ENCODE measurements at places on chromosomes 2 and 18. TPM values are rescaled to one million over a fixed set of nuclear protein-coding genes. Genes with fewer than 3 reads are reported as not detected.

CRACDL gene
- not detected for total RNA-seq

ST6GAL2 gene
- 1.6 TPM for total RNA-seq

DNA sequence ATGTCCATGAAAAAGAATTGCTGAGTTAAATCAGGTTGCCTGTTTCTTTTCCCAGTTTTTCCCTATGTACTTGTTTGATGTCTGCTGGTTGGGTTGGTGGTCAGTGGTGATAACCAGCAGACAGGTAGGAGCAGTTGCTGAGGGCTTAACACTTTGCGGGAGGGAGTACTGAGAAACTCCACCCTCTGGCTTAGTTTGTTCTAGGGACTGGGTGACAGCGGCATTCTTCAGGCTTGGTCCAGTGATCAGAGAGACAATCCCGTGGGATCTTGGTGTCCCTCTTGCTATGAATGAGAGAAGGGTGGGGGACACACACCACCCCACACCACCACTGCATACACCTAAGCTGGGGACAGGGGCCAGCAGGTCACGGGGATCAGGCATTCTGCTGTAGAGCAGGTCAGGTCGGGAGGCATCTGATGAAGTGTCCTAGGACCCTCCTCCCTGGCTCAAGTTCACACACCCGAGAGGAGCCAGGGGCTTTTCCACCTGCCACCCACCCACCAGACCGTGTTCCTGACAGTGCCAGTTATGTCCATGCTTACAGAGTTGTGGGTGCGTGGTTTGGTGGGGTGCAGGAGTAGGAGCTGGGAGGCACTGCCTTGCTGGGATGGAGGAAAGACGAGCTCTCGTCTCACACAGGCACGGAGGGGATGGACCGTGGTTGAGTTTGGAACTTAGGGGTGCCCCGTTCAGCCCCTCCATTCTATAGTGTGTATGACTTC is 21.3 kb upstream of the ALLC start:
- no peak for DNase-seq

KCNS3 gene
- total RNA-seq: 8.8 TPM

SLC9A4 gene
- not detected for total RNA-seq

GRCh38 chr2:226247289-226248275 is 552.0 kb downstream of the IRS1 start:
- DNase-seq: no peak

RFX8 gene
- total RNA-seq: 10.6 TPM

GRCh38 chr18:12842459-12843380 is 41.3 kb downstream of the PTPN2 start:
- DNase-seq: no peak

- no peak for DNase-seq
Observed at GRCh38 chr18:49623571-49623970, 61.7 kb downstream of the LIPG start.

DNA sequence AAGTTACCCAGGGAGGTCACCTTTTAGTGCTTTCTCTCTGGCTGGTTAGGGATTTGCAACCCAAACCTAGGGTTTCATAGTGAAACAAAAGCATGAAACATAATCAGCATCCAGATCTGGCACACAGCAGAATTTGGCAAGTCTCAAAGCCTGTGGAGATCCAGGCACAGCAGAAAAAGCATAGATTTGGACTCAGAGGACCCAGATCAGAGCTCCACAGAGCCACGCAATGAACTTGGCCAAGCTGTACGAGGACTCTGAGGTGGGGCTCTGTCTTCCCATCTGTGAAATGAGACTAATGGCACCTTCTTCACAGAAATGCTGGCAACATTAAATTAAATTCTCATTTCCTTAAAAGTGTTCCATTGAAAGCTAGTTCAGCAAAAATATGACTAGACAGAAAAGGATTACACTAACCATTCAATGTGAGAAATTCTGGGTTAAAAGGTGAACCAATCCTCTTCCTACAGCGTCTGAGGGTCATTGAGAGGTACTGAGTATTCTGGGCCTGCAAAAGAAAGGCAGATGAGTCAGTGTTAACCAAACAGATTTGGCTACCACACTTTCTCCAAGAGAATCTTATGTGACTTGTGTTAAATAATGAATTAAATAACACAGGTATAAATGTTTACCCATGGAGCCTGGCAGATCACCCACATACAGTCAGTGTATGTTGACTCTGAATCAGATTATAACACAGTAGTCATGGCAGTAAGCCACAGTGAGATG is 266.3 kb downstream of the MREG start:
- DNase-seq: peak; percentile 48

DNA sequence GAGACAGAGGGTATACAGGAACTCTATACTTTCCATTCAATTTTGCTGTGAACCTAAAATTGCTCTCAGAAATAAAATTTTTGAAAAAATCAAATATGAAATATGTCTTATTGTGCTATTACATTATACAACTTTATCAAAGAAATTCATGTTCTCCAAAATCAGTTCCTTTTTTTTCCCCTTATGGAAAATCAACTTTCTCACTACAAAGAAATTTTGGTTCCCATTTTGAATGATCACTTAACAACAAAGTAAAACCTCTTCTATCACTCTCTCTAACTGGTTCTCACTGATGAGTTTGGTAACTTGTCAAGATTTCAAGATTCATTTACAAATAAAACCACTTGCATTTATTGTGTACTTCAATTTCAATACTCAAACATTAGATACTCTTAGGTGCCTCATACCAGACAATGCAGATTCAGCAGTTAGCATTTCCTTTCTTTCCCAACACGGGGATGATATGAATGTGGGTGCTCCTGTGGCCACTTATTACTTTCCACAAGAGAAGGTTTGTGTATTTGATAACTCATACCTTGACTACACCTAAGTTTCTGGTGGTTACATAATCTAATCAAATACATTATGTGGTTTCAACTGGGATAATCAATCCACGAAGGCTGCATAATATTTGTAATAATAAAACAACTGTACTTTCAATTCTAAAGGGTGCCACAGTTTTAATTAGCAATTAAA is 6.4 kb downstream of the PSME4 start:
- DNase-seq: no peak

- peak; percentile 27 for DNase-seq
Observed at GRCh38 chr2:62526531-62527381, 20.8 kb upstream of the TMEM17 start.

ATP6V1B1 gene
- total RNA-seq: not detected

MYO5B gene
- 16.2 TPM for total RNA-seq

- no peak for DNase-seq
Observed at GRCh38 chr2:16209799-16210198, 269.4 kb downstream of the MYCN start.

- DNase-seq: peak; percentile 18
Observed at GRCh38 chr2:202373490-202373889, 2.6 kb upstream of the BMPR2 start.

DNA sequence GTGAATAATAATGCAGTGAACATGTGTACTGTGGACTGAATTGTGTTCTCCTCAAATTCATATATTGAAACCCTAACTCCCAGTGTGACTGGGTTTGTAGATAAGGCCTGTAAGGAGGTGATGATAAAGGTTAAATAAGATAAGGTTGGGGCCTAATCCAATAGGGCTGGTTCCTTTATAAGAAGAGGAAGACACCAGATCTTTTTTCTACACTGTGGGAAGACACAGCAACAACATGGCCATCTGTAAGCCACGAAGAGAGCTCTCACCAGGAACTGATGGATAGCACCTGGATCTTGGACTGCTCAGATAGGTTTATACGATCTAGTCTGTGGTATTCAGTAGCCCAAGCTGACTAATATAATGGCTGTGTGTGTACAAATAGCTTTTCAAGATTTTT is 66.8 kb downstream of the BMPR2 start:
- no peak for DNase-seq

- no peak for DNase-seq
Observed at GRCh38 chr2:163637871-163638270, 97.9 kb downstream of the FIGN start.

DNA sequence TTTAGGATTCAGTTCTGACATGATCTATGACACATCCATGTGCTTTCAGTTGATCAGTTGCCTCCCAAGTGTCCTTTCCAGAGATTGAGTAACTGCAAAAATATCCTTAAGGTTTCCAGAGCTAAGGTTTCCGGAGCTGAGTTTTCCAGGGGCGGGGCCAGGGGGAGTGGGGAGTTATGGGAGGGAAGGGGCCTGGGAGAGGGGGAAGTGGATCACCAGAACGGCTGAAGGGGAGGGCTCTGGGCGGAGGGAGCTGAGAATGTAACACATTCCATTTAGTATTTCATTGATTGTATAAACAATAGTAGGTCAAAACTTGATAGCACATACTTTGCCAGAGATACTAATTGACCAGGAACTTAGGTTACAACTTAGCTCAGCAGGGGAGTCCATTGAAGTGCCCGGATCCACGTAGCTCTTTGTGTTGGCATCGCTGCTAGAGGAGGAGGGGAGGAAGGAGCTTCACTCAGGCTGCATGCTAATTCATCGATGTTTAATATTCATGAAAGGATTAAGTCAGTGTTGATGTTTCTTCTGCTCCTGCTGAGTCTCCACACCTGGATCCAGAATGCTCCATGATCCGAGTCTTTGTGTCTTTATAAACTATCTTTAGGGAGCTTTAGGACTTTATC is 289.8 kb downstream of the ALPK2 start:
- DNase-seq: no peak

DNA sequence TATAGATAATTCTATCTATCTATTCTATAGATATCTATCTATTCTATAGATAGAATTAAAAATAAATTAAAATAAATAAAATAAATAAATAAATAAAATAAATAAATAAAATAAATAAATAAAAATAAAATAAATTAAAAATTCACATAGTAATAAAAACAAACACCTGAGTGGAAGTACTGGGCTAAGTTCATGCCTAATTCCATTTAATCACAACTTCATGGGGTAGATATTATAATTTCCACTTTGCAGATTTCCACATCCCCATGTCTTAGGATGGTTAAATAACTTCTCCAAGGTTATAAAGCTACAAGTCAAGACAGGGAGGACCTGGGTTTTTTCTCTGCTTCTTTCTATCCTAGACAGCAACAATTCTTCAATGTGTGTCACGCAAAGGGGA is 261.4 kb upstream of the MEX3C start:
- no peak for DNase-seq

KCNJ13 gene
- not detected for total RNA-seq

DNA sequence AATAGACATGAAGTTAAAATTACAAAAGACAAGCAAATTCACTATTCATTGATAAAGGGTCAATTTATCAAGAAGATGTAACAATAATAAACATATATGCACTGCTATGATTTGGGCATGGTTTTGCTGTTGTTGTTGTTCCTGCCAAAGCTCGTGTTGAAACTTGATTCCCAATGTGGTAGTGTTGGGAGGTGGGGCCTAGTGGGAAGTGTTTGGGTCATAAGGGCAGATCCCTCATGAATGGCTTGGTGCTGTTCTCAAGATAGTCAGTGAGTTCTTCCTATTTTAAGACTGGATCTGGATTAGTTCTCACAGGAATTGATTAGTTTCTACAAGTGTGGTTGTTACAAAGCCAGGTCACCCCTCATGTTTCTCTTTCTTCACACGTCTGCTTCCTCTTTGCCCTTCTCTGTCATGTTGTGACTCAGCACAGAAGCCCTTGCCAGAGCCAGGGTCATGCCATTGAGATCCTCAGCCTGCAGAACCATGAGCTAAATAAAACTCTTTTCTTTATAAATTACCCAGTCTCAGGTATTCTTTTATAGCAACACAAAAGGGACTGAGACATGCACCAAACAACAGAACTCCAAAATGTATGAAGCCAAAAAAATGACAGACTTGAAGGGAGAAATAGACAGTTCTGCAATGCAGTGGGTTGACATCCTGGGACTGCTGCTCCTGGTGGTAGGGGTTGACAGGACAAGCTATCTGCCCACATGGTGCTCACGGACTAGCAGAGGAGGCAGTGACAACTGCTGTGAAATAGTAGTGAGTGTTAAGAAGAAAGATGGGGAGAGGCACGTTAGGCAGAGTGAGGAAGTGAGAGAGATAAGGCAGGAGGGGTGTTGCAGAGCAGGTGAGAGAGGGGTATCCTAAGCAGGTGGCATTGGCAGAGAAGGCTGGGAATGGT is 18.6 kb upstream of the SKA1 start:
- DNase-seq: peak; percentile 70

RND3 gene
- 62.6 TPM for total RNA-seq

DNA sequence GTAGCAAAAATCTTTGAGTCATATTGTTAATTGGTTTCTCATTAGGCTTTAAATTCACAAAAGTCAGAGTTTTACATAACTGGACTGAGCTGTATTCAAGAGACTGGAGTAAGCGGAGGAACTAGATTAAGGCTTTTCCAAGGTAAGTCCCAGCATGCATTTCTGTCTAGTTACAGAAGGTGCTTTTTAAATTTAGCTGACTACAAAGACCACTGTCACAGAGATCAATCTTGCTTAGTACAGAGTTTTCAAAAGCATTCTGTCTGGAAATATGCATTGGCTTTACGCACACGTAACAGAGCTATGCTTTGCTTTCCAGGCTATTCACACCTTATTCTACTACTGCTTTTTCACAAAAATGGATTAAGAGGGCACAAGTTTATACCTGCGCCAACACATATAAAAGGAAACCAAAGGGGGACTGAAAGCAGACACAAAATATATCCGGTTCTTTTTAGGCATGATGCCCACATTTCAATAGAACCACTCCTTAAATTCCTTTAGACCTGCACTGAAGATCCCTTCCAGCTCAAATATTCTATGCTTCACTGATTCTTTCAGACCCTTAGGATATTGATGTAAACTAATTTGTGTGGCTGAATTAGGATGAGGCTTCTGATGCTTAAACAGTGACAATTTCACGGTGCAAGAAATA is 560.7 kb upstream of the CRIM1 start:
- DNase-seq: no peak

ONECUT2 gene
- total RNA-seq: 0.03 TPM

- DNase-seq: peak; percentile 27
Observed at GRCh38 chr2:48315896-48316194, 214.1 kb upstream of the STON1 start.

IL36A gene
- not detected for total RNA-seq

DNA sequence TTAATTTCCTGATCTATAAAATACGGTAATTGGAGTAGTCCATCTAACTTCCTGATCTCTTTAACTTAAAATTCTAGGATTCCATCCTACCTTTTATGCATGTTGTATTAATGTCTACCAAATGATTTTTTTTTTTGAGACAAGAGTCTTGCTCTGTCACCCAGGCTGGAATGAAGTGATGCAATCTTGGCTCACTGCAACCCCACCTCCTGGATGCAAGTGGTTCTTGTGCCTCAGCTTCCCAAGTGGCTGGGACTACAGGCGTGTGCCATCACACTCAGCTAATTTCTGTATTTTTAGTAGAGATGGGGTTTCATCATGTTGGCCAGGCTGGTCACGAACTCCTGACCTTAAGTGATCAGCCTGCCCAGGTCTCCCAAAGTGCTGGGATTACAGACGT is 47.8 kb downstream of the CFAP36 start:
- no peak for DNase-seq

GRCh38 chr2:203683932-203684556 is 22.4 kb upstream of the CD28 start:
- DNase-seq: peak; percentile 96

- DNase-seq: no peak
Observed at GRCh38 chr2:107242811-107243210, 356.8 kb upstream of the ST6GAL2 start.

VAMP5 gene
- total RNA-seq: not detected

- DNase-seq: no peak
Observed at GRCh38 chr18:28637897-28638296, 461.0 kb upstream of the CDH2 start.

- DNase-seq: no peak
Observed at GRCh38 chr2:145743011-145743410, 1223.1 kb upstream of the ZEB2 start.

All from HT1080 (cell line).